ENCODE measurements at places on chromosomes 7 and 10. TPM values are rescaled to one million over a fixed set of nuclear protein-coding genes. Genes with fewer than 3 reads are reported as not detected.

Gene CFAP46
- 0.49 TPM for total RNA-seq

Gene PIP
- not detected for total RNA-seq

Gene ITPRIP
- total RNA-seq, result 22.9 TPM

Gene ZNF92
- 5.0 TPM for total RNA-seq

Gene HOXA5
- not detected for total RNA-seq

Gene ZNF467
- 0.36 TPM for total RNA-seq

Gene FGFR2
- 23.0 TPM for total RNA-seq

Gene HYAL4
- not detected for total RNA-seq

Gene NEUROD6
- total RNA-seq, result not detected

Gene WNT8B
- total RNA-seq, result not detected

Gene TMEM130
- total RNA-seq, result 0.12 TPM

Gene WDR91
- total RNA-seq, result 20.9 TPM

Gene TFEC
- total RNA-seq, result under 0.01 TPM

Gene SFTPA1
- total RNA-seq, result not detected

Gene CDK1
- 5.8 TPM for total RNA-seq

Gene ENTPD7
- total RNA-seq, result 43.5 TPM

Gene FGL2
- total RNA-seq, result 0.16 TPM

Gene HOXA1
- not detected for total RNA-seq

Gene AGR2
- not detected for total RNA-seq

Gene SSC4D
- 0.32 TPM for total RNA-seq

Measured in hair follicle dermal papilla cell (primary cell).